ENCODE measurements at places on chromosomes 4 and X.
A peak's percentile ranks its signal among the peaks of the same experiment; 100 is the strongest.

DNA sequence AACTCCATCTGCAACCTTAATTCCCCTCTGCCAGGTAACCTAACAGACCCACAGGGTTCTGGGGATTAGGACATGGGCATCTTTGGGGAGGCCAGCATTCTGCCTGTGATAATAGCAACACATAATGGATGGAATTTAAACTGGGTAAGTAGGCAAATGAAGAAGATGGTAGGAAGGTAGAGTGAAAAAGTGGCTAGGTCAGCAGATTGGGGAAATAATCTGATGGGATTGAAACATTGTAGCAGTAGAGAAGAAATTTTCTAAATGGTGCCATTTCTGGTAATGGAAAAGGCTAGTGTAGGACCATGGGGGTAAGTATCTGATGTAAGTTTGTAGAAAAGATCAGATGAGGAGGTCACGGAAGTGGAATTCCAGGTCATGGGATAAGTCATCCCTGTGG lies 3.0 kb upstream of the CT47C1 start:
- no peak for DNase-seq

DNA sequence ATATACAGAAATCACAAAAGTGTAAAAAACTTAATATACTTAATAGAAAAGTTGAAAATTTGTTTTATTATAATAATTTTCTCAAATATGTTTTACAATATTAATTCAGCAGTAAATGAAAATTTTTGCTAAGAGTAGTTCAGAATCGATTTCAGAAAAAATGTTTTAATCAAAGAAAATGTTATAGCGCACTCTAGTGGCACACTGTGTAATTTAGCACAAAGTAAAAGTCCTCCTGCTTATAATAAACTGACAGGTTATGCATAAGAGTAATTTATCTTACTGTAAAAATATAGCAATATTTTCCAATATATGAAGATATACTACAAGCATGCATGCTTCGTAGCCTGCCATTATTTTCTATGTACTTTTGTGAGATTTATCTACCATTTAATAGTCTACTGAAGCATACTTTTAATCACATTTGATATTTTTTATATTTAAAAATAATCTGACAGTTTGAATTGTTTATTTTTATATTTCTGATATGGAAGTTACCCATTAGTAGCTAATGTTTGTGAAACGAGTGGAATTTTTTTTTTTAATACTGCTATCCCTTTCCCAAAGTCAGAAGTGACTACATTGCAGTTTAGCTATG lies 217.9 kb upstream of the KLHL4 start:
- DNase-seq: no peak

DNA sequence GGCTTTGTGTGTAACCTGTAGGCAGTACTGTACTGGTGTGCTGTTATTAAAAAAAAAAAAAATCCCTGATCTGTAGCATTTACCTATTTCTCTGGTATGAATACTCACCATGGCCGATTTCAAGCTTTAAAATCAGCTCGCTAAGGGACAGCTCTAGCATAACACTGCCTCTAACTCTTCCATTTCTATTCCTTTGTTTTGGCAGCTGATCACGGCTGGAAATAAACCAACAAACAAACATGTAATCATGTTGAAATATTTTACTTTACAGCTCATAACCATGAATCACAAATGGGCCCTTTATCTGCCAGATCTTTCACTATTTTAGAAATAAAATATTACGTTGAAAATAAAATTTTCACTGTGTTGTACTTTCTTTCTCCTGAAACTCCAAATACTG lies 60.5 kb upstream of the IL15 start:
- no peak for DNase-seq

DNA sequence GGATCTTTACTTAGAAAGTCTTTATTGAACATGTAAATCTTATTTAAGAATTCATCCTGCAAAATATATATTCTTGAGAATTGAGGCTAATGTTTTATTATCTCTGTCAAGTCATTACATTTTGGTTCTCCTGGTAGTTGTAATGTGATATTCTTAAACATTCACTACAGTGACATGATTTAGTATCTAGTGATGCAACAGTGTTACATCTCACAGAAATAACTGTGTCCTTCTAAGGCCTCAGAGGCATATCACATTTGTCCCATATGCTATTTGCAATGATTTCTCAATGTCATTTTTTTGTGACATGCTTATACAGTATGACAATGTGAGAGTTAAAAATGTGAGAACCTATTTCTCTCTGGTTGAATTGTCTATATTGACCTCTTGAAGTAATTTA lies 34.1 kb downstream of the PRRG1 start:
- no peak for DNase-seq

DNA sequence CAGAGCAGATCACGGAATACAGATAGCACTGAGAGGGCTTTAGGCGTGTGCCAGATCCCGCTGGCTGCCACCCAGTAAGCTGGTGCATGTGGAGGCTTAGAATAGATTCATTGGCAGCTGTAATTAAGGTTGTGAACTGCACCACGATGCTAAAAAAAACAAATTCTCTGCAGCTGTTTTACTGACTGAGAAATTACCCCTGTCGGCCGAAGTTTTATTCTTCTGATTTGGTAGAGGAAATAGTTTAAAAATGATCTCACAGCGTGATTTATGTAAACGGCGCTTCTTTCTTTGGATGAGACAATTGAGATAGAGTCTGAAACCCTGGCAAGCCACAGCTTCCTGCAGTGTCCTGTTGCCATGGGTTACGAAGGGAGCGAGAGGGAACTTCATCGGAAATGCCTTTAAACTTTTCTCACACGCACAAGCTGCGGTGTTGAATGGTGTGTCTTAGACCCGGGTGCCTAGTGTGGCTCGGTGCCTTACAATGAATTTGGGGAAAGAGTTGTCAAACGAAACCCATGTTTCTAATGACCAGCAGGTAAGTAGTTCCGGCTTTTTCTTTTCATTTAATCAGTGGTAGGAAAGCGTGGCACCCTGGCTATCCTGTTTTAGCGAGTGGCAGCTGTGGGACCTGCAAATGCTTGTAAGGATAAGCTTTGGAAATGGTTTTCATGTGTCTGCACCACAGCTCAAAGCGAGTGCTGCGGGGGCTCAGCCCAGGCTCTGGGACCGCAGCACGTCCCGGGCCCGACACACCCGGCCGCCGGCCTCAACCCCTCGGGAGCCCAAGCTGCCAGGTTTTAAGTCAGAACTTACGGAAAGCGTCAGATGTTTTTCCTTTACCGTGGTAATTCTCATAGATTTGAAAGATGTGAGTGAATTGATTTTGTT lies 71.7 kb upstream of the HGFAC start:
- peak; percentile 45 for DNase-seq

GRCh38 chr4:168421671-168422070 lies 58.6 kb downstream of the DDX60L start:
- no peak for DNase-seq

DNA sequence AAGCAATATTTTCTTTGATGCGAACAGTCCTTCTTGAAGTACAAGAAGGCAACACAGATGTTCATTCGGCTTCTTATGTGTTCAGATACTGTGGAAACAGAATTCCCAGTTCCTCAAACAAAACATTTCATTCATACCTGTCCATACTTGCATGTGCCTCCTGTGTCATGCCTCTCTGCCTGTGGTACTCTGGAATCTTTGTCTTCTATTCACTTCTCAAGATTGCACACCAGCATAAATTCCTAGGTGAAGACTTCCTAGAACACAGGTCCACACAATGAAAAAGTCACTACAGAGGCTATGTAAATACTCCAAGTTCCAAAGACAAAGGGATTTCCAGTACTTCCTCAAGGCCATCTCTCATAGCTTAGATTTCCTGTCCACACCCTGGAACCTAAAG lies 367.2 kb downstream of the AFF2 start:
- no peak for DNase-seq

GRCh38 chrX:56343664-56344063 lies 111.5 kb downstream of the KLF8 start:
- no peak for DNase-seq

All from GM13976 (cell line).